ENCODE measurements at places on chromosomes 5 and 9.

DNA sequence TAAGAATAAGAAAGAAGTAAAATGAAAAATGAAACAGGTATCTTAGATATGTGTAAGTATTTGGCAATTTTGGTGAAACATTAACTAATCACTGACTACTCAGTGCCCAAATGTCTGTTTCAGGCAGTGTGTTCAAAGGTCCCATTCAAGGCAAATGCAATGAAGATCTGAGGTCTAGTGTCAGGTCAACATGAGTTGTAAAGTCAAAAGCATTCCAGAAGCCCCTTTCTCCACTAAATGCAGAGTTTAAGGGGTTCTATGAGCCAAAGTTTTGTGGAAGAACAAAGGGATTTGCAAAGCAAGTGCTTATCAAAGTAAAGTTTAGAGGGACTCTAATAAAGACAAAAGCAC is 71.0 kb upstream of the GPBP1 start:
- no peaks in the 10 kb centered on the region for H3K4me1 ChIP-seq
- H3K36me3 ChIP-seq = no peaks in the 10 kb centered on the region
- H3K27me3 ChIP-seq = no peaks in the 10 kb centered on the region
- no peak overlapping the region for H3K27ac ChIP-seq
- DNase-seq = no peak
- no peak overlapping the region for H3K4me3 ChIP-seq

- H3K27ac ChIP-seq = no peak overlapping the region
- H3K4me3 ChIP-seq = no peak overlapping the region
- H3K27me3 ChIP-seq = no peaks in the 10 kb centered on the region
- no peaks in the 10 kb centered on the region for H3K4me1 ChIP-seq
- H3K36me3 ChIP-seq = no peaks in the 10 kb centered on the region
- no peak for DNase-seq
Observed at GRCh38 chr5:5522336-5522735, 99.9 kb downstream of the ICE1 start.

DNA sequence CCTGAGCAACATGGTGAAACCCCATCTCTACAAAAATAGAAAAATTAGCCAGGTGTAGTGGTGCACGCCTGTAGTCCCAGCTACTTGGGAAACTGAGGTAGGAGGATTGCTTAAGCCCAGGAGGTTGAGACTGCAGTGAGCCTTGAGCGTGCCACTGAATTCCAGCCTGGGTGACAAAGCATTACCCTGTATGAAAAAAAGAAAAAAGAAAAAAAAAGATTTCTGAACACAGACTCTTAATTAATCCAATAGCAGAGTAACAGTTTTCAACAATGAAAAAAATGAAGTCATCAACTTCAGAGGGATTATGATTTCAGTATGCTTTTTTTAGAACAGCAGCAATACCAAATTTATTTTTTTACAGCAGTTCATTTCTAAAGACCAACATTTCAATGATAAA is 118.8 kb upstream of the TNPO1 start:
- no peak for DNase-seq
- H3K36me3 ChIP-seq = no peaks in the 10 kb centered on the region
- H3K27me3 ChIP-seq = no peaks in the 10 kb centered on the region
- no peak overlapping the region for H3K4me3 ChIP-seq
- H3K27ac ChIP-seq = no peak overlapping the region
- H3K4me1 ChIP-seq = no peaks in the 10 kb centered on the region

- no peaks in the 10 kb centered on the region for H3K36me3 ChIP-seq
- H3K4me3 ChIP-seq = no peak overlapping the region
- no peak for DNase-seq
- H3K27me3 ChIP-seq = no peaks in the 10 kb centered on the region
- H3K27ac ChIP-seq = no peak overlapping the region
Observed at GRCh38 chr5:122674385-122674784, 100.5 kb upstream of the SNX2 start.

- no peak for DNase-seq
- no peaks in the 10 kb centered on the region for H3K36me3 ChIP-seq
- H3K4me1 ChIP-seq = no peaks in the 10 kb centered on the region
- H3K4me3 ChIP-seq = no peak overlapping the region
- no peak overlapping the region for H3K27ac ChIP-seq
Observed at GRCh38 chr9:115211413-115212124, 93.6 kb upstream of the TNC start.

- H3K4me3 ChIP-seq = no peak overlapping the region
- H3K4me1 ChIP-seq = no peaks in the 10 kb centered on the region
- H3K27ac ChIP-seq = no peak overlapping the region
- no peaks in the 10 kb centered on the region for H3K27me3 ChIP-seq
- no peaks in the 10 kb centered on the region for H3K36me3 ChIP-seq
Observed at GRCh38 chr5:4275232-4275631, 679.6 kb downstream of the IRX1 start.

DNA sequence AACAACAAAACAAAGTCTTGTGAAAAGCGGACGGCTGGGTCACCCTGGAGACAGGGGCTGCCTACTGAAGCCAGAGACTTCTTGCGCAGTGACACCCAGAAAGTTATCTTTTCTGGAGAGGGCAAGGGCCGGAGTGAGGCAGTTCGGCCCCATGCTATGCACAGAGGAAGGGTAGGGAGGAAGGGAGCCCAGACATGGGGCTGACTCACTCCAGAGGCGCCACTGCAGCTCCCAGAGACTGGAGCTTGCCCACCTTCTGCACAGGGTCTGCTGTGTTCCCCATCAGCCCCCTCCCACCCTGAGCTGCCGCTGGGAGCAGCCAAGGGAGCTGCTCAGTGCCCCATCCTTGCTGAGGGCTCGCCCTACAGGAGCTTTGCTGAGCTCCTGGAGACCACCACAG is 13.3 kb downstream of the SLC6A3 start:
- peak; percentile 40 for DNase-seq
- H3K36me3 ChIP-seq = no peaks in the 10 kb centered on the region
- no peaks in the 10 kb centered on the region for H3K27me3 ChIP-seq

GRCh38 chr5:71748360-71748759 is 29.3 kb downstream of the CARTPT start:
- no peak overlapping the region for H3K27ac ChIP-seq
- H3K4me1 ChIP-seq = no peaks in the 10 kb centered on the region
- no peaks in the 10 kb centered on the region for H3K27me3 ChIP-seq
- H3K36me3 ChIP-seq = no peaks in the 10 kb centered on the region

- no peak overlapping the region for H3K27ac ChIP-seq
- H3K27me3 ChIP-seq = no peaks in the 10 kb centered on the region
- H3K4me1 ChIP-seq = no peaks in the 10 kb centered on the region
- DNase-seq = no peak
- no peak overlapping the region for H3K4me3 ChIP-seq
- no peaks in the 10 kb centered on the region for H3K36me3 ChIP-seq
Observed at GRCh38 chr9:2493109-2493508, 128.5 kb upstream of the VLDLR start.

GRCh38 chr5:174828804-174829510 is 104.6 kb downstream of the MSX2 start:
- H3K27ac ChIP-seq = no peak overlapping the region
- no peak overlapping the region for H3K4me3 ChIP-seq
- no peaks in the 10 kb centered on the region for H3K4me1 ChIP-seq

DNA sequence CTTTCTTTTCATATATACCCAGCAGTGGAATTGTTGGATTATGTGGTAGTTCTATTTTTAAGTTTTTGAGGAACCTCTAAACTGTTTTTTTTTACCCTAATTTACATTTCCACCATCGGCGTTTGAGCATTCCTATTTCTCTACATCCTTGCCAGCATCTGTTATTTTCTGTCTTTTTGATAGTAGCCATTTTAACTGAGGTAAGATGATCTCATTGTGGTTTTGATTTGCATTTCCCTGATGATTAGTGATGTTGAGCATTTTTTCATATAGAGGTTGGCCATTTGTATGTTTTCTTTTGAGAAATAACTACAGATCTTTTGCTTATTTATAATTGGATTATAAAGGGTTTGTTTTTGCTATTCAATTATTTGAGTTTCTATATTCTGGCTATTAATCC is 71.7 kb upstream of the TNC start:
- no peaks in the 10 kb centered on the region for H3K36me3 ChIP-seq
- H3K27me3 ChIP-seq = no peaks in the 10 kb centered on the region
- DNase-seq = no peak
- no peak overlapping the region for H3K27ac ChIP-seq

DNA sequence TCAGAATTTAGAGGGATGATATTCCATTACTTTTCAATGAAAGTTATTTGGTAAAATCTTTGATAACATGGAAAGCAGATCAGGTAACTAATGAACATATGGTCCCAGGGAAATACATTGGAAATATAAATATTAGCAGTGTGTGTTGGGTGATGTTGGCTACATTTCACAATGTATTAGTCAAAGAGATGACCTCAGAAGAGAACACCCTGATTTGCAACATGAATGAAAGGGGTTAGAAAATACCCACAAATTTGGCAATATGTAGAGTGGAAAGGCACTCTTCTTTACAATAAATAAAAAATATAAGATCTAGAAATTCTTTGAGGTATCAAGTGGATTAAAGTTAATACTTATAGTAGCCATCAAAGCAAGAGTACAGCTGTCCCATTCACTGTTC is 606.7 kb downstream of the PSAT1 start:
- DNase-seq = no peak
- H3K36me3 ChIP-seq = no peaks in the 10 kb centered on the region
- no peaks in the 10 kb centered on the region for H3K4me1 ChIP-seq
- H3K4me3 ChIP-seq = no peak overlapping the region
- H3K27ac ChIP-seq = no peak overlapping the region
- no peaks in the 10 kb centered on the region for H3K27me3 ChIP-seq

DNA sequence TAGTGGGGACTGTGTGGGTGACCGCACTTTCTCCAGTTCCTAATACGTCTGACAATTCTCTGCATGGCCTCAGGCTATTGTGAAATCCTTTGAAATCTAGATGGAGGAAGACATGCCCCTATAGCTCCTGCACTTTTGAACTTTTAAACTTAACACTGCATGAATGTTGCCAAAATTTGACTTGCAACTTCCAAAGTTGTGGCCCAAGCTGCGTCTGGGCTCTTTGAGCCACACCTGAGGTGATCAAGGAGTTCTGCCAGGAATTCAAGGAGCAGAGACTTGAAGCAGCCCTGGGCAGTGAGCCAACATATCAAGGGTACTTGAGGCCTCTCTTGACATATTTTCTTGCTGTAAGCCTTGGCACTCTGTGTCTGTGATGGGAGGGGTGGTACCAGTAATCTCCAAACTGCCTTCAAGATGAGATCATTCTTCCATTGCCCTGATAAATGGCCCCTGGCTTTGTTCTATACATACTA is 1336.1 kb upstream of the CDH9 start:
- no peak overlapping the region for H3K4me3 ChIP-seq
- H3K27me3 ChIP-seq = no peaks in the 10 kb centered on the region
- DNase-seq = no peak
- H3K27ac ChIP-seq = no peak overlapping the region

- no peak overlapping the region for H3K27ac ChIP-seq
- H3K4me3 ChIP-seq = no peak overlapping the region
- peaks cover 18% of the 10 kb centered on the region for H3K4me1 ChIP-seq
Observed at GRCh38 chr9:16312116-16312515, 558.4 kb downstream of the BNC2 start.

GRCh38 chr5:143014017-143014651 is 244.0 kb downstream of the ARHGAP26 start:
- no peak overlapping the region for H3K4me3 ChIP-seq
- H3K36me3 ChIP-seq = no peaks in the 10 kb centered on the region
- no peak overlapping the region for H3K27ac ChIP-seq
- no peak for DNase-seq
- H3K4me1 ChIP-seq = no peaks in the 10 kb centered on the region

DNA sequence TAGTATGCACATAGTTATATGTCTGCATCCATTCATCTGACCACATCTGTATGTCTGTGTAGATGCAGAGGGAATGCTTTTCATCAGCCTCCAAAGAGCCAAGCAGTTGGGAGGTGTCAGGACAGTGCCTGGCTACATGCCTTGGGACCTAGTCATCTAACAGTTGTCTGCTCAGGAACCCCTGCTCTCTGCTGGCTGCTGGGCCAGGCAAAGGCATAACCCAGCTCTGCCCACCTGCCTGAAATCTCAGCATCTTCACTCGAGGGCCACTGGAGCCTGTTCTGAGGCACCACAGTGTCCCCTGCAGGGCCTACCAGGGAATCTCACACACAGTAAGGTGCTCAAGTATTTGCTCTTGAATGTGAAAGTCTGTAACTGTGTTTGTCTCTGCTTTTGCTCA is 3.7 kb downstream of the C9orf50 start:
- H3K27ac ChIP-seq = no peak overlapping the region
- no peaks in the 10 kb centered on the region for H3K27me3 ChIP-seq
- no peak overlapping the region for H3K4me3 ChIP-seq
- H3K36me3 ChIP-seq = no peaks in the 10 kb centered on the region
